DMS53 (cell line): ENCODE measurements at places on chromosomes 6 and 20.

- DNase-seq: no peak
Observed at GRCh38 chr6:158050107-158050735, 68.6 kb downstream of the SYNJ2 start.

- no peak for DNase-seq
Observed at GRCh38 chr6:163298079-163298830, 116.3 kb upstream of the QKI start.

GRCh38 chr20:11918981-11919380, 1.3 kb downstream of the BTBD3 start:
- DNase-seq: peak; percentile 93

DNA sequence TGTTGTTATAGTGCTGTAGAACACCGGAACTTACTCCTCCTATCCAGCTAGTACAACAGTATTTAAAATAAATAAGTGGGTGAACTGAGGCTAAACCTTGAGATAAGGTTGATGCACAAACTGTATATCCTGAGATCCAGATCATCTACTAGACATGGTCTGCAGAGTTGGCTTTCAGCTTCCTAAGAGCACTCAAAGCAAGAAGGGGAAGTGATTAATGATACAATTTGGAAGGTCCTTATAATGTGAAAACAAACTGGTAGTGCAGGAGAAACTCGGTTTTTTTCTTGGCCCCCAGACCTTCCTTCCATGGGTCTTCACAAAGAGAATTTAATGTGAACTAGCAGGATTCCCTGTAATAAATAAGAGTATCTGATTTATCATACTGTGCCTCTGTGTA, 27.4 kb upstream of the RREB1 start:
- no peak for DNase-seq

DNA sequence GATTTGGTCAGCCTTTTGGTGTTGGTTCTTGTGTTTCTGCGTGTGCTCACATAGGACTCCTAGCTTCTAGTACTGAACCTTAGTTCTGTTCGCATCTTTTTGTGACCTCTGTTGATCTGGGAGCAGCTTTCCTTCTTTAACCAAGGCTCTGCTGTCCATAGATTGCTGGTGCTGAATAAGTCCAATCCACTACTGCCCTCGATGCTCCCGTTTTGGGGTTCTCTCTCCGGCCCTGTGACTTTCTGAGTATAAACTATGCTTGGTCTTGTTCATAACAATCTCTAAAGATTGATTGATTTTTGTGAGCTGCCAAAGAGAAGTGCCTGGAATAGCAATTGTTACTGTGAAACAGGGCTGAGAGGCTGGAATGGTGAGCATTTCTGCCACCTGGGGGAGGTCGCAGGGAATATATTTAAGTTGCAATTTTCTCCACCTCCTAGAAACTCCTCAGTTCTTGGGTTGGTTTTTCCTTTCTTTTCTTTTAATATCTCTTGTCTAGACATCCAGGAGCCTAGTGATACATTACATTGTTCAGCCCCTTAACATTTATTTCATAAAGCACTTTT, 422.9 kb upstream of the CHD6 start:
- no peak for DNase-seq

DNA sequence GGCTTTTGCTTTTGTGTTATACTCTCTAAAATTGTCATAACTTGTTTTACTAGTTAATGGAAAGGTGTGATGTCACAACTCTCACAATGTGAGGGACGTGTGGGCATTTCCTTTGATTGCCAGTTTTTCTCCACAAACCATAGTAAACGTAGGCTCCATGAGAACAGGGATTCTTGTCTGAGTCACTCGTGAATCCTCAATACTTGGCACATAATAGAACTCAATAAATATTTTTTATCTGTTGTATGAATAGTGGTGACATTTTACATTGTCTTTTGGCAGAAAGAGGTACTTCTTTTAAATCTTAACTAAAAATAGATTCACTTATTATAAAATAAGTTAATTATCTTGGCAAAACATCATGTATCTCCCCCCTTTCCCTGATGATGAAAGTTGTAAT, 69.0 kb upstream of the CNKSR3 start:
- peak; percentile 23 for DNase-seq

DNA sequence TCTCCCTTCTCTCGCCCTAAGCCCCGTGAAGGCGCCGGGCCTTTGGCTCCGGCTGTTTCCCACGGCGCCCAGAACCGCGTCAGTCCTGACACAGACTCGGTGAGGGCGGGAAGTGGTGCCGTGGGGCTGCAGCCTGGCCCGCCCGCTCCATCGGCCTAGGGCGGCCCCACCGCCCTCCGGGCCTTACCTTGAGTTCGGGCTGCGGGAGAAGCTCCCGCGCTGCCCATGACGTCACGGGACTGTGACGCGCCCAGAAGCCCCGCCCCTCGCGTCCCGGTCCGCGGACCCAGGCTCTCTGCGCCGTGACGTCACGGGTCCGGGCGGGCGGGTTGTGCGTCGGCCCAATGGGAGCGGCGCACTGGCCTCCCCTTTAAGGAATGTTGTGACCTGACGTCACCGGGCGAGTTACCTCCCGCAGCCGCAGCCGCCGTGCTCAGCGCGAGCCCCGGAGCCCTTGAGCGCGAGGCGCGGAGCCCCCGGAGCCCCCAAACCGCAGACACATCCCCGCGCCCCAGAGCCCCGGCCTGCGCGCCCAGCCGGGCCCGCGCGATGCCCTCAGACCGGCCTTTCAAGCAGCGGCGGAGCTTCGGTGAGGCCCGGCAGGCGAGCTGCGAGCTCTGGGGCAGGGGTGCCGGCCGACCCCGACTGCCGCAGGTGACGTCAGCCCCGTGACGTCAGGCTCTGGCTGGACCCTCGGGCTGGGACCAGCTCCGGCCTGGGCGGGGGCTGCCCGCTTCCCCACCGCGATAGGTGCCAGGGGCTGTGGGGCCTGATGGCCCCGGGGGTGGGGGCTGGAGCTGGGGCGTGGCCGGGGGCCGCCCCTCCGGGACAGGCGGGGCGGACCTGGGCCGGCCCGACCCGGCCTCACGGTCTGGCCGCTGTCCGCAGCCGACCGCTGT, at the start of gene MAP1LC3A:
TSS of gene MAP1LC3A (plus strand) at position 399 of the 899 bp plus-strand sequence. CDS start at position 550, 151 bp downstream.
- peak; percentile 98 for DNase-seq

DNA sequence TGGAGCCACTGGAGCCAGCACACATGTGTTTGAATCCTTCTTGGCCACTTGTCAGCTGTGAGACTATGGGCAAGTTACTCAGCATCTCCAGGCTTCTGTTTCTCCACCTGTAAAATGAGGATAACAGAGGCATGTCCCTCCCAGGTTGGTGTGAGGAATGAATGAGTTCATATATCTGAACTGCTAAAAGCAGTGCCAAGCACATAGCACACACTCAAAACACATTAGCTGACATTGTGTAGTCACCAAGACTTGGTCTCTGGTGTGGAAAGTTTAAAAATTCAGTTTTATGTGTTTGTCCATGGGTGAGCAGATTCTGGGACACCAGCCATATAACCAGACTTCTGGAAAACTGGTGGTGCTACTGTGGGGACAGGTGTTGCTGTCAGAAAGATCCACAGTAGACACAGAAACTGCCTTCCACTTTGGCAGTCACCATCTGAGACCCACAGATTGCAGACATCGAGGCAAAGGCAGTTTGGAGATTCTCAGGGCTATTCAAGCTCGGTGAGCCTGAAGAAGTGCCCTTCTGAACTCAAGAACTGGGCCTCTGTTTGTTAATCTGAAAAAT, 115.8 kb downstream of the MRPL14 start:
- no peak for DNase-seq

- no peak for DNase-seq
Observed at GRCh38 chr6:117956386-117956785, 49.3 kb downstream of the SLC35F1 start.

- DNase-seq: peak; percentile 83
Observed at GRCh38 chr20:21125072-21125848, 622 bp upstream of the KIZ start.

DNA sequence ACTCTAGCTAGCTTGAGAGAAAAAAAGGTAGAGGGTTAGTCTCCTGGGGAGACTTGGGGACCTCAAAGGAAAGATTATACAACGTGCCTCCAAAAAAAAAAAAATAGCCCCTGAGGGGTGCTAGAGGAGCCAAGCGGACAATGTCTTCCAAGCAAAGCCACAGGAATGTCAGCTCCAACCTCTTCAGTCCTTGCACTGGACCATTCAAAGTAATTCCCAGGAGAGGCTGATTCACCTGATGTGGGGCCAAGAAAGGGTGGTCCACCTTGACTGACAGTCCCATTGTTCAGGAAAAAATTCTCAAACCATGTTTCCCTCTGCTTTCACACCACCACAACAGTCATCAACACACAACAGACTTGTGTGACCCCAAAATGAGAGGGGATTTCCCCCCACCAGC, 30.7 kb downstream of the ASIP start:
- DNase-seq: no peak
